ENCODE measurements at places on chromosomes 1 and 21.

GRCh38 chr1:114103992-114104391 lies 49.7 kb downstream of the SYT6 start:
- DNase-seq = no peak

DNA sequence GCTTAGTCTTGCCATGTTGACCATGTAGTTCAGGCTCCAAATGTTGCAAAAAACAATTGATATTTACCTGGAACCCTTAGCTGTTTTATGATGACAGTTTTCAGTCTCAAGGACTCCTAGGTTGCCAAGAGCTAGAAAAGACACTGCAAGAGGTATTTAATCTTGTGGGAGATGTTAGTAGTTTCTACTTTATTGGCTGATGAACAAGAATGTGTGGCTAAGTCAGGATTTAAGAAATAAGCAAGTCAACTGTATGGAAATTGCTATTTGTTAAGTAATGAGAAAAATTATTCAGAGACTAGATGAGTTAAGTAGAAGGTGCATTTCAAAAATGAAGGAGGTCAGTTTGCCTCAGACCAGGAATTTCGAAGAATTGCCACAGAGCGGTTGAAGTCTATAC lies 639.7 kb upstream of the USP24 start:
- no peak for DNase-seq

DNA sequence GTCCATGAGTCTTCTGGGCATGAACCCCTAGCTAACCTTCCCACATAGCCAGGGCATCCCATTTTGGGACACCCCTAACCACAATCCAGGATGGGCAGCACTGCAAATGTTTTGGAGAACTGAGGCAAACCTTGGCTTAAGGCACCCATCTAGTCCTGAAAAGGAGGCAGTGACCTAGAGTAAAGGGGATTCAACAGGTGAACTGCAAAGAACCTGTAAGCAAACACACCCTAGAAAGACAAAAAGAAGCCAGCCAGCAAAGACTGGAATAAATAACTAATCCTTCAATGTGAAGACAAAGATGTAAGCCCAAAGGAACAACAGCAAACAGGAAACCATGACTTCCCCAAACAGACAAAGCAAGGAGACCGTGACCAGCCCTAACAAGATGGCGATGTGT lies 56.8 kb upstream of the PPIH start:
- DNase-seq = no peak

DNA sequence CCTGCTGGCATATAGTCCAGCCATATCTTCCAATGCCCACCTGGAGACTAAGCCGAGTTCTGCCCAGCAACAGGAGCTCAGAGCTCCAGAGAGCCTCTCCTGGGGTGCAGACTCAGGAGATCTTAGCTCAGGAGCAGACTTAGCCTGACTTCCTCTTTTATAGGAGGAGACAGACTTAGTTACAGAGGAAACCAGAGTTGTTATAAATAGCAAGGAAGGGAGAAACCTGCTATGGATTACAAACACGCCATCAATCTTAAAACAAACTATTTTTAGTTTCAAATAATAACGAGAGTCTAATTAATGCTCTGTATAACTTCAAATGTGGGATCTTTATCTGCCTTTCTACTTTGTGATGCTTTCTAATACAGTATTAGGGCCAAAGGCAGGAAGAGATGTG lies 3.3 kb upstream of the KIF21B start:
- no peak for DNase-seq

DNA sequence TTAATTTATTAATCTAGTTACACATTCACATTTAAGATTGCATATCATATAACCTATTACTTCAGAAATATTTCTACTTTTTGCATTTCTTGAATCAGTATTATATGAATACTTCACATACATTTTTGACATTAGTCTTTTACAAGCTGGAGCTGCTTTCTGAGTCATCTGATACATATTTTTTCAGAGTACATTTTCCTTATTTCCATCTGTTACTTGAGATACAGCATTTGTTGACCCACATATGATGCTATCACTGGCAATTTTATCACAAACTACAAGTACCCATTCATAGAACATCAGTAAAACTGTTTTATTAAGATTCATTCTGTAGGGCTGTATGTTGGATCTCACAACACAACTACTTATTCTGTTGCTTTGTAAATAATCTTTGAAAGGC lies 367.2 kb upstream of the ST6GALNAC5 start:
- no peak for DNase-seq

Data from testis (tissue), 5 donors.